ENCODE measurements at places on chromosomes 5 and 9.

DNA sequence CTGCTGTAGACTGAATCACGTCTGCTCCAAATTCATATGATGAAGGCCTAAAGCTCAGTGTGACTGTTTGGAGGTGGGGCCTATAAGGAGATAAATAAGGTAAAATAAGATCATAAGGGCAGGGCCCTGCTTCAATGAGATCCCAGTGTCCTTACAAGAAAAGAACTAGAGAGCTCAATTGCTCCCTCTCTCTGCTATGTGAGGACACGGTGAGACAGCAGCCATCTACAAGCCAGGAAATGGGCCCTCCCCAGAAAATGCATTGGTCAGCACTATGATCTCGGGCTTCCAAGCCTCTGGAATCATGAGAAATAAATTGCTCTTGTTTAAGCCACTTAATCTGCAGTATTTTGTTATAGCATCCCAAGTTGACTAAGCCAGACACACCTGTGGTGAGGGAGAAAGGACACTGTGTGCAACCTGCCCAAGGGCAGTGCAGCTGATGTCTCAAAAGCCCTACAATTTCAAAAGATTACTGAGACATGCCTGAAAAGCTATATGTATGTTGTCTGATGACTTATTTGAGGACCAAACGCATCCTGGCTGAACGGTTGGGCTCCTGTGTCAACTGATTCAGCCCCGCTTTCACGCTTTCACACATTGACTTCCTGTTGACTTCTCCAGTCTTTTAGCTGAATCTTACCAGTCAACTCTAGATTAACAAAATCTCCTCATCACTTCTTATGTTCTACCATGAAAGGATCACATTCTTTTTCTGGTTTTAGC, 13.2 kb downstream of the GZMK start:
- DNase-seq: no peak

- peak; percentile 42 for DNase-seq
Observed at GRCh38 chr9:98009936-98010335, 26.8 kb downstream of the ANP32B start.

DNA sequence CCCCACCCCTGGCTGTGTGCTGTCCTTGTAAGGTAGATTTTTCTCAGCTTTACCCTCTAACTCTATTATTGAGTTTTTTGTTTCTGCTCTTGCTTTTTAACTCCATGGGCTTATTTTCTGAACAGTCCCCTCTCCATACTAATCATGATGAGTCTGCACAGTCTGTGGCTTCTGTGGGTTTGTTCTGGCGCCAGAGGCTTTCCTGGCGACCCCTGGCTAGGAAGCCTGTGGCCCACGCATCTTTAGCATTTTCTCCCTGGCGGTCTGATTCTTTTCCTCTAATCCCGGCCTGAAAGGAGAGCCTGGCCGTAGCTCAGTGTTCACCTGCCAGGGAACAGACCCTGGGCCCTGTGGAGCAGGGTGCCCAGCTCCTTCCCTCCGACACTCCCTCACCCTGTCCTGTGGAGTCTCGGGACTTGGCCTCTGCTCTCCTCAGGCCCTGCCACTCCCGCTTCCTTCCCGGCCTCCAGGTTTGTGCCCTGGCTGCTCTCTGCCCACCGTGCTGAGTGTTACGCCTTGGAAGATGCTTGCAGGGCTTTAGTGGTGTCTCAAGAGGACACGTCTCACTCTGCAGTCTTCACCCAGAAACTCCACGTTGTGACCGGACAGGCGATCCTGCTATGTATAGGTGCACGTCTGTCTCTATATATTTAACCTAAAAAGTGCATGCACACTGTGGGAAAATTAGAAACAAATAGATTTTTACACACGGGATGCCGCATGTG, 31.7 kb upstream of the LRRC14B start:
- no peak for DNase-seq

GRCh38 chr5:1016036-1016435, 7.4 kb downstream of the NKD2 start:
- DNase-seq: no peak

DNA sequence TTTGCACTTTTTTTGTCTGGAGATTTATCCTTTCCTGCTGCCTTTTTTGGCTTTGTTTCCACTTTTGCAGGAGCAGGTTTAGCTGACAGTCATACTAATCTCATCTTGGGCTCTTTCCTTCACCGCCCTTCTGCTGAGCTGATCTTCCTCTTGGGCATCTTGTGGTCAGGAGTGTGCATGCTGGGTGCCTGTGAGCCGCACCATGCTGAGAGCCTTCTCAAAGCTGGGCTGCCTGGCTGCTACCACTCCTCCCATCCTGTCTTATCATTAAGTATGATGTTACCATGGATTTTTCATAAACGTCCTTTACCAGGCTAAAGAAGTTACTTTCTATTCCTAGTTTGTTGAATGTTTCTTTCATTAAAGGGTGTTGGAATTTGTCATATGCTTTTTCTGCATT, 49.5 kb upstream of the MCCC2 start:
- no peak for DNase-seq

GRCh38 chr5:74282490-74282889, 358.0 kb downstream of the ENC1 start:
- no peak for DNase-seq

DNA sequence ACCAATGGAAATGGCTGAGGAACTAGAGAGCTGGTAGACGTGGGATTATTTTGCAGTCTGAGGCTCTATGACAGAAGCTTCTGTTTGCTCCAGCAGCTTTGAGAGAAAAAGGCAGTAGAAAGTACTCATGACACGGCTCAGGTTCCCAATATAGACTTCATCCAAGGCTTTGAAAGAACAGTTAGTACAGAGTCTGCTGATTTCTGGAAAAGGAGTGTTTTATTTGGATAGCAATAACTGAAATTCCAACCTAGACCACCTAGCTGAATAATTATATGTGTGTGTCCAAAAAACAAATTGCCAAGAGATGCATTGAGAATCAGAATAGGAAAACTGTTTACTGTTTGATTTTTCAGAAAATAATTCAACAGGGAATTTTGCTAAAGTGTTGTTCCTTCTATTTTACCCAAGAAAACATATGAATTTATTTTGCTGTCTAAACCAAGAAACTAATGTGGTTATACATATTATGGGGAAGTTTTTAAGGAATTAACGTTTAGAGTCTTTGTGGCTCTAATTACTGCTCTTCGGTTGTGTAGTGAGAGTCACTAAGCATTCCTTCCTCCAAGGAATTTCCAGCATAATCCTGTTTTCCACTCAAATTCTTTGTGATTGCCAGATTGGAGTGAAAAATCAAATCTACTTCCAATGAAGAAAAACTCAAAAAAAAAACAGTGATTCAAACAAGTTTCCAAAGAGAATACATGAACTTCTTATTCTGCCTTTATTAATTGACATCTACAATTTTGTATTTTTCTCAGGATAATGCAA, 18.1 kb upstream of the MTX3 start:
- DNase-seq: no peak

- no peak for DNase-seq
Observed at GRCh38 chr9:77013932-77014596, 5.4 kb upstream of the FOXB2 start.

- no peak for DNase-seq
Observed at GRCh38 chr5:123483446-123484077, 28.4 kb upstream of the CSNK1G3 start.

DNA sequence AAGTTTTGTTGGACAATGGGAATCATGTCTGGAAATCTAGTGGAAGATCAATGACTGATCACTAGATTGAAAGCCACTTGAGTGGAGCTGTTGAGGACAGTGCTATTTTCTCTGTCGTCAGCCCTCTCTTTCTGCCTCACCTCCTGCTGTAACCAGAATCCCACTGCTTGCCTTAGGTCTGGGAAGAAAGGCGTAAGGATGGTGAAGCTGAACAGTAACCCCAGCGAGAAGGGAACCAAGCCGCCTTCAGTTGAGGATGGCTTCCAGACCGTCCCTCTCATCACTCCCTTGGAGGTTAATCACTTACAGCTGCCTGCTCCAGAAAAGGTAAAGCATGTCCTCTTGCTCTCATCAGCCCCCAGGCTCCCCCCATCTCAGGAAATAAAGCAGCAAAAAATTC, 1.1 kb downstream of the NSG2 start:
- no peak for DNase-seq

DNA sequence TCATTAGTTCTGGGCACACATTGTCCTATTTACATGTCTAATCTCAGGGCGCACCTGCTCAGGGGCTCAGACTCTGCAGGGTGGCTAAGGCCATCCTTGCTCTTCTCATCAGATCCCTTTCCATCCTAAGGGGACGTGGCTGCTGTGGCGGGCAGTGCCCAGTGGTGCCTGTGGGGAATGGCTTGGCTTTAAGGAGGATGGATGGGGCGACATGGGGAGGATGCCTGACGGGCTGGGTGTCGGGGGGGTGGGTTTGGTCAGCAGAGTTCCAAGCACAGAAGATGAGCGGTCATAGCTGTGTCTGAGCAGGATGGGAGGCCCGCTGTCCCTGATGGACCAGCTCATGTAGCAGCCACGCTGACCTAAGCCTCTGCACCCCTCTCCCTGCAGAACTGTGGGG, 40.9 kb upstream of the SUSD3 start:
- no peak for DNase-seq

DNA sequence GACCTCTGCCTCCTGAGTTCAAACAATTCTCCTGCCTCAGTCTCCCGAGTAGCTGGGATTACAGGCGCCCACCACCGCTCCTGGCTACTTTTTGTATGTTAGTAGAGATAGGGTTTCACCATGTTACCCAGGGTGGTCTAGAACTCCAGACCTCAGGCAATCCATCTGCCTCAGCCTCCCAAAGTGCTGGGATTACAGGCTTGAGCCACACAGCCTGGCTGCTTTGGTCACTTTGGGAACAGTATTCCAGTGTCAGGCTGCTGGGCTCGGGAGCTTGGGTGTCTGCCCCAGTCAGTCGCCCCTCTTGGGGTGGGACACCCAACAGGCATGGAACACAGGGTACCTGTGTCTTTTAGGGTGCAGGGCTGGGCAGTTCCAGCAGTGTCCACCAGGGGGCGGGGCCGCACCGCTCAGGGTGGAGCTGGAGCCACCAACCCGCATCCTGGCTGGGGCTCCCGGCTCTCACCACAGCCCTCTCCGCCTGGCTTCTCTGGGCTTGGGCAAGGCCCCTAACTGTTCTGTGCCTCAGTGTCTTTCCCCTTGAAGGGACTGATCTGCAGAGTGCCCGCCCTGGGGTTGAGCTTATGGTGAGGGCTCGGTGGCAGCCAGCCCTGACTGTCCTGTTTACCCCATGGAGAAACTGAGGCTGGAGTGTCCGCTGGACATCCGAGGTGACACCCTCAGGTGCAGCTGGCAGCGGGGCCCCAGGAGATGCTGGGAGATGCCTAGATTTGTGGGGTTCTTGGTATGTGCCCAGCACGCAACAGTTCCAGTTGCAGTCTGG, 6.4 kb upstream of the RNU6ATAC start:
- DNase-seq: no peak

DNA sequence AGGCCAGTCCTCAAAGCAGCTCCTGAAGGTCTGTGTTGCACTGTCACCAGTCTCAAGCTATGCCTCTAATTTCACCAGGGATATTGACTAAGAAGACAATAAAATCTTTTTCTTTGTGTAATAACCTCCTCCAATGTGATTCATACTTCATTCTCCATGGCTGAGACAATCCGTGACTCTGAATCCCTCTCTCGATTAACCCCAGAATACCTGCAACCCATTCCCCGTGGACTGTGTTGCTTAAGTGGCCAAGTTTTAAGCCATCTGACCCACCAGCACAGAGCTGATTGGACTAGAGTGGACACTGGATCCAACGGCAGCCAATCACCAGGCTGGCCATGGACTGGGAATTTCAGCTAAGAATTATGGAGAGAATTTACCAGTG, 5.4 kb upstream of the CCIN start:
- DNase-seq: no peak

GRCh38 chr5:34967540-34967939, 38.2 kb downstream of the DNAJC21 start:
- no peak for DNase-seq

DNA sequence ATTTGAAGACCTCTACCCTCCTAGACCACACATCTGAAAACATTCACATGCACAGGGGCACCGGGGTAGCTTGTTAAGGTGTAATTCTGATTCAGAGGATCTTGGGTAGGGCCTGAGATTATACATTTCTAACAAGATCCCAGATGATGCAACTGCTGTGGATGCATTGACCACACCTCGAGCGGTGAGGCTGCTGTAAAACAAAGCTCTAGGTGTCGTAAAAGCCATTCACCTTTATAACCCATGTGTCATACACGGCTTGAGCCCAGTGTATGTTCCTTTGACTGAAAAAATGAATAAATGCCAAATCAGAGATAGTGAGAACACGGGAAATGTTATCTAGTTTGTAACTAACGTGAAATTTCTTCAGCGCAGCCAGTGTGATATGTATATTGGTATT, 1578.2 kb upstream of the WWC1 start:
- no peak for DNase-seq

GRCh38 chr5:51872144-51872543, 488.9 kb downstream of the ISL1 start:
- no peak for DNase-seq

- no peak for DNase-seq
Observed at GRCh38 chr9:4923580-4924544, 61.2 kb upstream of the JAK2 start.

DNA sequence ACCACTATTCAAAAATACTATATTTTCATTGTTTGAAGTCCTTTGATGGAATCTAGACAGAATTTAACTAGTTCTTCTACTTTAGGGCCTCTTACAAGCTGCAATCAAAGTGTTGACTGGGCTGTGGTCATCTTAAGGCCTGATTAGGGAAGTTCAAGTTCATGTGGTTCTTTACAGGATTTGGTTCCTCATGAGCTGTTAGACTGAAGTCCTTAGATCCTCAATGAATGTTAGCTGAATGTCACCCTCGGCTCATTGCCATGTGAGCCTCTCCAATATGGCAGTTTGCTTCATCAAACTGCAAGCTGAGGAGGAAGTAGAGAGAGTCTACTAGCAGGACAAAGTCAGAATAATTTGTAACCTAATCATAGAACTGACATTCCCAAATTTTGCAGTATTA, 135.1 kb downstream of the CSNK1G3 start:
- DNase-seq: no peak

DNA sequence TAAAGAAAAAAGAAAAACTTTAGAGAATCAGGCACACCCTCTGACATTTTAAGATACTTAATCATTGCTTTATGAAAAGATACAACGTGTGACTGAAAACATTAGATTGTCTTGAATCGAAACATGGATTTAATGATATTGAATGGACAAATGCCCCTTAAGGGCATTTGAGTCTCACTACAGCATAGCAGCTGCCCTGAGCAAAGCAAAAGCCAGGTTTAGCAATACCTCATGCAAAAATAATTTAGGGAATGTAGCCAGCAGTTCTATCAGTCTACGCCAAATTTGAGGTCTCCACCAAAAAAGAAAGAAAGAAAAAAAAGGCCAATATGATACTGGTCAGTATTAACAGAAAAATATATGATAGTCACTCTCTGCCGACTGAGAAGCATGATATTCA, 56.6 kb upstream of the LMNB1 start:
- DNase-seq: no peak

- no peak for DNase-seq
Observed at GRCh38 chr5:115684513-115685037, 58.7 kb upstream of the TMED7 start.

GRCh38 chr5:32031089-32031488, 143.0 kb downstream of the GOLPH3 start:
- DNase-seq: no peak

- DNase-seq: no peak
Observed at GRCh38 chr5:4717446-4717845, 422.7 kb upstream of the ADAMTS16 start.

GRCh38 chr9:20658677-20659473, 25.2 kb upstream of the FOCAD start:
- DNase-seq: no peak

- no peak for DNase-seq
Observed at GRCh38 chr9:133600739-133601138, 8.4 kb downstream of the FAM163B start.

- DNase-seq: no peak
Observed at GRCh38 chr5:127858116-127858784, 155.1 kb downstream of the CCDC192 start.

- no peak for DNase-seq
Observed at GRCh38 chr9:2271426-2271825, 256.3 kb downstream of the SMARCA2 start.
